ENCODE measurements at places on chromosomes 12 and 14.

DNA sequence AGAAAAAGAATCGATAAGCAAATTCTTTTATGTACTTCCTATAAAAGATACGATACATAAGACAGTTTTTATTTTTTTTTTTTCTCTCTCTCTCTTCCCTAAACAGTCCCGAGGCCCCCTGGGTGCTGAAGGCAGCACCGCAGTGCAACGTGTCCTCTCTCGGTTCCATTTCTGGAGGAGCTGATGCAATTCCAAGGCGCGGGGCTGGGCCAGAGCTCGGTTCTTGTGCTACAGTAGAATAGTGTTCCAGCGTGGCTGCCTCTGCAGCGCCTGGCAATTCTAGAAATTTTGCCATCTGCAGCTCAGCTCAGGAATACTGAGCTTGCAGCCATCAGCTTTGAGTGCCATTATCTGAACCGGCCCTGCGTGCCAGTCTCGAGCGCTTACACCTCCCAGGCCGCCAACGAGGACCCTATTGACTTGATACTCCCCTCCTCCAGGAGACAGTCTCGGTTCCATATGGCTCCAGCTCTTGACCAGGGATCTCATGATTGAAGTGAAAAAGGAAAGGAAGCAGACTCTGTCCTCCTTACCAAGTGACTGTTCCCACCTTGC lies 630 bp downstream of the ALDH1L2 start:
- no peak for DNase-seq

GRCh38 chr14:30389134-30389876 lies 169.7 kb upstream of the G2E3 start:
- DNase-seq, result no peak

GRCh38 chr12:44459569-44459968 lies 416.5 kb downstream of the NELL2 start:
- DNase-seq, result no peak

DNA sequence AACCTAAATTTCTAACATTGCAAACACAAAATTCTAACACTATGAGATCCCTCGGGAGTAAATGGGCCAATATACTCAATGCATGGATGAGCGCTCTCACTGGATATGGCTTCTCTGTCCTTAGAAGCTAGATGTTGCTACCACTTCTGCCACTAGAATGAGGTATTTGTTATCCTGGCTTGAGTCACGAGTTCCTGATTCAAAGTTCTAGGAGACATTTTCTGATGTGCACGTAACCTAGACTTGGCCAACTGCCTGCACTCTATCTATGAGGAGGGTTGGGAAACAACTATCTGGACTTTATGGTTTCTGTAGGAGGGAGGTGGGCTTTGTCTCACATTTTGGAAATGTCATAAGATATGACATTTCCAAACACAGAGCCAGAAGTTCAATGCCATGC lies 37.6 kb downstream of the FERMT2 start:
- no peak for DNase-seq

- no peak for DNase-seq
These were observed 151.0 kb upstream of the LMO3 start for GRCh38 chr12:16756833-16757555.

GRCh38 chr12:113461666-113462065 lies 10.0 kb downstream of the LHX5 start:
- DNase-seq, result no peak

Data from stimulated activated CD4-positive, alpha-beta T cell treated with anti-CD3 and anti-CD28 coated beads, Interleukin-15, amount 100 ng/mL, for 48 hours (primary cell).